Neural progenitor cell (in vitro differentiated cells): ENCODE measurements at places on chromosomes 12 and 14. TPM values are rescaled to one million over a fixed set of nuclear protein-coding genes. Genes with fewer than 3 reads are reported as not detected.

C12orf54 gene
- not detected in 2 replicates for total RNA-seq

GRCh38 chr14:49733836-49734235, 34.1 kb upstream of the KLHDC2 start:
- DNase-seq, result no peak

DNA sequence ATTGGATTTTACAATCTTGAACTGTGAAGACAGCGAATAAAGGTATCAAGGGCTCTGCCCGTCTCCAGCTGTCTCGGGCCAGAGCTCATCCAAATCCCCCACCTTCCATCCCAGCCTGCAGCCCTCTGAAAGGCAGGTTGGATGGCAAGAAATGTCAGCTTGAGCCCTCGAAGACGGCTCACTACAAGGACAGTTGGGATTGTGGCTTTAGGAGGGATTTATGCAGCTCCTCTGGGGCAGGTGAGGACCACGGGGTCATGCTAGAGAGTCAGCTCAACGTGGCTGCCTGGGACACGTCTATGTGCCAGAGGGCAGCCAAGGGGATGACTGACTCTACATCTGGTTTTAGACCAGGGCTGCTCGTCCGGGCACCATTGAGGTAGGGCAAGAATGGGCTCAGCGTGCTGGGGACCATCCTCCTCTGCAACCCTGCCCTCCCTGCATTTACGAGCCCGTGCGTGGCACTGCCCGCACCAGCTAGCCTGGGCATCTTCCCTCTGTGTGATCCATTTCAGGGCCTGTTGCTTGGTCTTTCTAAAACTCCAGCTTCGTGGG, 16.2 kb downstream of the MVK start:
- DNase-seq, result no peak

- DNase-seq, result no peak
These were observed 13.3 kb downstream of the CPM start for GRCh38 chr12:68919581-68920239.

ACVR1B gene
- total RNA-seq, result 13.8 and 18.9 TPM in 2 replicates

KRT82 gene
- not detected in 2 replicates for total RNA-seq

DNA sequence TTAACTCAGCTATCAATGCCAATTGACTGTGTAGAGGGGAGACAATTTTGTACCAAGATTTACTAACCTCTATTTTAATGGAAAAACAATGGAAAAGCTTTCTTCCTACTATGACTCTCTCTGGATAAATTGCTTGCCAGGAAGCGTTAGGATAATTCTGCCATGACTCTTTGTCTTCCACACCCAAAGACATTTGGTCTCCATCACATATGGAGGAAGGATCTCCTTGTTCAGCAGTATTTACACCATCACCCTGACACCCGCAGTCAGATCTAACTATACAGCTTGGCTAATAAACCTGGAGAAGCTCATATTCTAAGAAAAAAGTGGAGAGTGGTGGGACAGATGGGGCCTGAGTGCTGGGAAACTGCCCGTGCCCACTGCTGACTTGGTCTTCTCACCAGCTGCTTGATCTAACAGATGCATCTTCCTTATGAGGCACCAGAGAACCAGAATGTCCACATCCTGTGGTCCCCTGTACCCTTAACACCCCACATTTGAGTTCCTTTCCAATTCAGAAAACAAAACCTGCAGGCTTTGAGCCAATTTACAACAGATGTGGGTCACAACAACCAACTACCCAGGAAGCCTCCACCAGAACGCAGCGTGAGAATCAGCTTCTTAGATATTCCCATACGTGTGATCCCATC, 154.0 kb downstream of the DAD1 start:
- DNase-seq, result no peak
